ENCODE measurements at places on chromosomes 2 and 18. TPM values are rescaled to one million over a fixed set of nuclear protein-coding genes. Genes with fewer than 3 reads are reported as not detected.
A peak's percentile ranks its signal among the peaks of the same experiment; 100 is the strongest.

DNA sequence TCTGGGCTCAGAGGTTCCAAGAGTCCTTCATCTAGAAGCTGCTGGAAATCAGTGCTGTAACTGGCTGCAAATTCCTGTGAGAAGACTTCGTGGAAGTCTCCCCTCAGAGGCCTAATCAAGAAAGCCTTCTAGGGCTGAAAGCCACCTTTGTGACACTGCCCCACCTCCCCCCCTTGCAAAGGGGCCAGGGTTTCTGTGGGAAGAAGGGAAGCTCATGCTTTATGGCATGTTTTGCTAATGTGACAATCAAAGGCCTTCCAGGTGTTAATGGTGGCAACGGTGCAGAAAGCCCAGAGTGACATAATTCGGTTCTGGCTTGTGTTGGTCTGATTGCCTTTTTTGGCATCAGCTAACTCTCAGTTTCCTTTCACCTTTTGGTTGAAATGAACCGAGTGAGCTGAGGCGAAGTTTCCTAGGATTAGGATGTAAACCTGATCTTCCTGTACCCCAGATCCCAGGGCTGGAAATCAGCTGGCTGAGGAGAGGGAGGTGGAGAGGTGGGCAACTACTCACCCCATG, 126.9 kb upstream of the TRIB2 start:
- no peak for DNase-seq
- H3K4me1 ChIP-seq: no peaks in the 10 kb centered on the region
- no peaks in the 10 kb centered on the region for H3K27me3 ChIP-seq
- H3K36me3 ChIP-seq: no peaks in the 10 kb centered on the region

- DNase-seq: peak; percentile 72
- peak overlapping the region; percentile 77 for H3K27ac ChIP-seq
- no peaks in the 10 kb centered on the region for H3K27me3 ChIP-seq
- H3K4me1 ChIP-seq: peaks cover 15% of the 10 kb centered on the region
- peak overlapping the region; percentile 66 for H3K4me3 ChIP-seq
- H3K36me3 ChIP-seq: peaks cover 7% of the 10 kb centered on the region
These were observed 421 bp upstream of the RNU4ATAC start for GRCh38 chr2:121530212-121530705.

- no peaks in the 10 kb centered on the region for H3K36me3 ChIP-seq
- no peaks in the 10 kb centered on the region for H3K27me3 ChIP-seq
- no peak overlapping the region for H3K4me3 ChIP-seq
- no peaks in the 10 kb centered on the region for H3K4me1 ChIP-seq
- no peak overlapping the region for H3K27ac ChIP-seq
These were observed 68.3 kb downstream of the TNS1 start for GRCh38 chr2:217934321-217935131.

- H3K4me1 ChIP-seq: peaks cover 17% of the 10 kb centered on the region
- no peaks in the 10 kb centered on the region for H3K27me3 ChIP-seq
- DNase-seq: no peak
- H3K36me3 ChIP-seq: no peaks in the 10 kb centered on the region
- H3K27ac ChIP-seq: no peak overlapping the region
- H3K4me3 ChIP-seq: no peak overlapping the region
These were observed 2.0 kb downstream of the DLX1 start for GRCh38 chr2:172087207-172087779.

DNA sequence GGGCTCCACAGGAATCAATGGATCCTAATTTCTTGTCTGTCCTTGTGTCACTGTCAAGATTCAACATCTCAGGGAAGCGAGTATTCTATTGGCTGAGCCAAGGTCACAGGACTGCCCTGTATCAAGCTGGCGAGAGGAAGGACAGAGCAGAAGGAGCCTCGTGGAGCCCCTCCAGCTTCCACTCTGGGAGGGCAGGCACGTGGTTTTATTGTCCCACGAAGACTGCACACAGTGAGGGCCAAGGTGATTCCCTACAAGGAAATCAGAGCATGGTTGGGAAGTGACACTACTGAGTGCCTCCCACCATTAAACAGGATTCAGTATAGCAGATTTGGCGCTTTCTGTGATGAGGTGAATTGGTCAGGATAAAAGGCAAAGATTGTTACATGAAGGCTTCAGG, 302.4 kb upstream of the CXCR4 start:
- H3K4me3 ChIP-seq: no peak overlapping the region
- H3K36me3 ChIP-seq: no peaks in the 10 kb centered on the region
- DNase-seq: no peak
- H3K27me3 ChIP-seq: peaks cover 39% of the 10 kb centered on the region

GRCh38 chr2:58686776-58687175, 445.7 kb upstream of the FANCL start:
- H3K27me3 ChIP-seq: no peaks in the 10 kb centered on the region
- no peaks in the 10 kb centered on the region for H3K4me1 ChIP-seq
- H3K4me3 ChIP-seq: no peak overlapping the region
- no peak overlapping the region for H3K27ac ChIP-seq

- H3K36me3 ChIP-seq: peaks cover 4% of the 10 kb centered on the region
- H3K4me1 ChIP-seq: peaks cover 32% of the 10 kb centered on the region
- peak overlapping the region; percentile 91 for H3K4me3 ChIP-seq
- H3K27me3 ChIP-seq: no peaks in the 10 kb centered on the region
- DNase-seq: no peak
- H3K27ac ChIP-seq: peak overlapping the region; percentile 73
These were observed 1.1 kb downstream of the HK2 start for GRCh38 chr2:74834792-74835755.

DNA sequence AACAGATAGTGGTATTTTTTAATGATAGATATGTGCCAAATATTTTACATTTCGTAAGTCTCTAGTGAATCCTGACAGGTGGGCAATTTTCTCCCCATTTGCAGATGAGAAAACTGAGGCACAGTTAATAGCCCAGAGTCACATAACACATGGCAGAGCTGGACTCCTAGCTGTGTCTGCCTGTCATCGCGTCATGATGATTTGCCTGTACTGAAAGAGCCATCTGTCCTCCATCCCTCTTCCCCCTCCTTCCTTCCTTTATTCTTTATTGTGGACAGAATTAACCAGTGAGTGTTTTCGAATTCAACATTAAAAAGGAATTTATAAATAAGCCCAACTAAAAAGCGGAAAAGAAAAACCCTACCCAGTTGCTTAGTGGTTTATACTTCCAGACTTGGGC, 3.2 kb downstream of the DNAJB2 start:
- H3K27ac ChIP-seq: no peak overlapping the region
- H3K4me3 ChIP-seq: no peak overlapping the region
- DNase-seq: no peak
- H3K36me3 ChIP-seq: no peaks in the 10 kb centered on the region
- no peaks in the 10 kb centered on the region for H3K27me3 ChIP-seq
- peaks cover 27% of the 10 kb centered on the region for H3K4me1 ChIP-seq

GRCh38 chr18:51480407-51481261, 283.2 kb upstream of the MEX3C start:
- H3K36me3 ChIP-seq: no peaks in the 10 kb centered on the region
- H3K27ac ChIP-seq: no peak overlapping the region
- H3K27me3 ChIP-seq: no peaks in the 10 kb centered on the region
- H3K4me3 ChIP-seq: no peak overlapping the region

GRCh38 chr2:46248171-46248570, 49.0 kb upstream of the EPAS1 start:
- no peak overlapping the region for H3K27ac ChIP-seq
- DNase-seq: no peak
- H3K27me3 ChIP-seq: no peaks in the 10 kb centered on the region
- no peaks in the 10 kb centered on the region for H3K36me3 ChIP-seq
- H3K4me3 ChIP-seq: no peak overlapping the region

The TANK gene
- total RNA-seq: 52.5 TPM

The SFT2D3 gene
- 3.1 TPM for total RNA-seq

The CPS1 gene
- total RNA-seq: 37.5 TPM

The PSMG2 gene
- 84.3 TPM for total RNA-seq
